EH (cell line): ENCODE measurements at places on chromosomes 6 and 20.

DNA sequence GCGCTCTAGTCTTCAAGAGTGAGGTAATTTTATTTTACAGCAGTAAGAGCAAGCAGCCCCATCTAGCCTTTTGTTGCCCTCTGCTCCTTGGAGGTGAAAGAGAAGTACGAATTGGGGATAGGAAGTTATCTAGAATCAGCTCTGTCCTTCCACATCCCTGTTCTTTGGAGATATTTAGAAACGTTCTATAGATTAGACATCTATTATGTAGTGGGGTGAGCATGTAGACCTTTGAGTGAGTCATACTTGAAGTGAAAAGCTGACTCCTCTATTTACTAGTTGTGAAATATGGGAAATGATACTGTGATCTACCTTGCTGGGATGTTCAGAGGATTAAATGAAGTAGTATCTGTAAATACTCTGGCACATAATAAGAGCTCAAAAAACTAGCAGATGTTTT is 36.0 kb upstream of the SLC35D3 start:
- no peak for DNase-seq

DNA sequence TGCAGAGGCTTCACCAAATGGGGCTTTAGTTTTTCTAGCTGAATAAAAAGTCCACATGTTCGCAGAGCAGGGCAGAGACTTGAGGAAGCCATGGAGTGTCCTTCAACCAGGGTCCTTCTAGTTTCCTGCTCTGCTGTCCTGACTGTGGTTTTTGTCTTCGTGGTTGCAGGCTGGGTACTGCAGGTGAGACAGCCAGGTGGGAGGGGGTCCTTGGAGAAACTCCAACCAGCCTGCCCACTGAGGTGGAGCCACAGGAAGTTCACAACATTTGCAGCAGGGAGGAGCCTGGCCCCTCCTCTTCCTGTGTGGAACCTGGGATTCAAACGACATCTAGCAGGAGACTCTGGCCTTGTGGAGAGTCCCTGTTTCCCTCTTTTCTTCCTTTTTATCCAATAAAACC is 68.8 kb upstream of the MYLIP start:
- DNase-seq = no peak

DNA sequence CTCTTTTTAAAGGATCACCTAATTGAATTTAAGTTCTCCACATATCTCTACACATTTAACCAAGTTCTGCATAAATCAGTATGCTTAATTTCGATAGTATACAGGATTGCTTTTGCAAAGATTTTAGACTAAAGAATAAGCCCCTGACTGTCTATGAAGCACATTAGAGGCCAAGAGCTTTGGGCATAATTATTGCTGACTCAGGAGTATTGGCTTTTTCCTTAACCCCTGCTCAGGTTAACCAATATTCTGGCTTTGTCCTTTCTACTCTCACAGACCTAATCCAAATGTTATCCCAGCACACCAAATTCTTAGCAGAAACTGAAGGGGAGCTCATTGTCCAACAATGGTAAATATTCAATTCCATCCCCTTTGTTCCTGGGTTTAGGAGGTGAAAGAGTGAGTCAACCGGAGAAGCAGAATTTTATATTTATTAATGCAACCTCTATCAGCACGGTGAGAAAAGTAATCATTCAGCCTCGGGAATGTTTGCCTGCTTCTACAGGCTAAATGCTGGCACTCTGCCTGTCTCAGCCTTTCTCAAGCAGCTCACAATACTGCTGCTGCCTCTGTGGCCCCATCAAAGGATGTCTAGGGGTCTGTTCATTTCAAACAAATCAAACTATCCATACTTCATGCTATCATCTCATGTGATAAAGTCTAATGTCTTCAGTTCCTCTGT is 125.0 kb downstream of the SIM1 start:
- DNase-seq = no peak

DNA sequence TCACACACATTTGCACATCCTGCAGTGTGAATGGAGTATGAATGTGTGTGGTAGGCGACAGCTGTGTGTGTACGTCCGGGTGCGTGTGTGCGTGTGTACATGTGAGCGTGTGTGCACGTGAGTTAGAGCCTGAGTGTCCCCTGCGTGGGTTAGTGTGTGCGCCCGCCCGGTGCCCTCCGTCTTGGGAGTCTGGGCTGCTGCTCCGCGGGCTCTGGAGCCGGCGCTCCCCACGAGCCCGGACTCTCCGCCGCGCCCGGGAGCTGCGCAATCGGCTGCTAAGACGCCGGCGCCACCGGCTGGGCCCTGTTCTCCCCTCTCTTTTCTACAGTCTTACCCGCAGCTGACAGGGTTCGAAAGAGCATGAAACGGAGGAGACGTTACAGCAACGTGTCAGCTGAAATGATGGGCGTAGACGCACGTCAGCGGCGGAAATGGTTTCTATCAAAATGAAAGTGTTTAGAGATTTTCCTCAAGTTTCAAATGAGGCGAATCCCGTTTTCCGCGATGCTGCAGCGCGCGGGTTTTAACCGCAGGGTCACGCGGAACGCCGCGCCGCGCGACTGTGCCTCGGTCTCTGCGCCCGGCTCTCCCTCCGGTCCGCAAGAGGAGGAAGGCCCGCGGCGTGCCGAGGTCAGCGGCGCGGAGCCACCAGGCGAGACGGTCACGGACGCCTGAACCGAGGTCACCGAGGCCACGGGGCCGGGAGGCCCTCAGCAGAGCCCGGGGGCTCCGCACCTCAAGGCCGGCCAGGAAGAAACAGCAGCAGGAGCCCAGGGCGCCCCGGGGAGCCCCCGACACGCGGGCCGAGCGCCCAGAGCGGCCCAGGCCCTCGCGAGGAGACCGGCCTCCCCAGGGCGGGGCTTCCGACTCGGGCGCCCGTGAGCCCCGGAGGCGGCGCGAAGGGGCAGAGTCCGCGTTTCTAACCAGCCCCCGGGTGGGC is 95.3 kb upstream of the BHLHE23 start:
- DNase-seq = peak; percentile 59

DNA sequence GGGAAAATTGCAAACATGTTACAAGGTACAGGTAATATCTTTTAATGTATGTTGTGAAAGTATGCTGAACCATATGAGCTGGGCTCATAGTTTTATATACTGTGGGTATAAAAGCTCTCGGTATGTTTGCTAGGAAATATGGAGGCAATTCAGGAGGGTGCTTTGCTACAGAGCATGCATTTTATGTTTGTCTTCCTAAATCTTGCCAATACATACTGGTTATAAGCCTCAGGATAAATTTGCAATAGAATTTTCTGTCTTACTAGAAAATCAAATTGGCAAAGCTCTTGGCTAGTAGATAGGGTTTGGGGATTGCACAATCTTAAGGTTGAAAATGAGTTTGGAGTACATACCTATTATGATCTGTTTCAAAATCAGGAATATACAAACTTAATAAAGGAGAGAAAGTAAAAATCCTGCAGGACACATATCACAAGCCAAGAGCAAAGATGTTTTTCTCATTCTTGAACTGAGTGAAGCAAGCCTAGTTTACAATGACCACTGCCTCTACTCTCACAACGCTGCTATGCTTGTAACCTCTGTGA is 751.2 kb downstream of the HDGFL1 start:
- DNase-seq = no peak

DNA sequence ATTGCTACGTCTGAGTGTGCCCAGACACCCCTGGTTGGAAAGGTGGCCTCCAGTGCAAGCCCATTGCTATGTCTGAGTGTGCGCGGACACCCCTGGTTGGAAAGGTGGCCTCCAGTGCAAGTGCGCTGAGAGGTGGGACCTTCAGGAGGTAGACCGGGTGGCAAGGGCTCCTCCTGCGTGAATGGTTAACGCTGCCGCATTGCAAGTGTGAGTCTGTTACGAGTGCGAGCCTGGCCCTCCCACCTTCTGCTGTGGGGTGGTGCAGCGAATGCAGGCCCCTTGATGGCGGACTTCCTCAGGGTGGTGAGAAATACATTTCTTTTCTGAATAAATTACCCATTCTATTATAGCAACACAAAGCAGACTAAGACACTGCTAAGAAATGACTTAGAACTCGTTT is 208.8 kb downstream of the DLL1 start:
- no peak for DNase-seq

- DNase-seq = no peak
Measured at GRCh38 chr20:32560989-32561830, 23.9 kb downstream of the NOL4L start.

- DNase-seq = no peak
Measured at GRCh38 chr6:3449750-3450305, 7.0 kb downstream of the SLC22A23 start.

GRCh38 chr20:52010541-52010940 is 181.0 kb downstream of the ZFP64 start:
- no peak for DNase-seq

GRCh38 chr20:62546606-62547005 is 70.8 kb upstream of the GATA5 start:
- no peak for DNase-seq

- DNase-seq = no peak
Measured at GRCh38 chr20:59820204-59821041, 113.0 kb downstream of the SYCP2 start.

DNA sequence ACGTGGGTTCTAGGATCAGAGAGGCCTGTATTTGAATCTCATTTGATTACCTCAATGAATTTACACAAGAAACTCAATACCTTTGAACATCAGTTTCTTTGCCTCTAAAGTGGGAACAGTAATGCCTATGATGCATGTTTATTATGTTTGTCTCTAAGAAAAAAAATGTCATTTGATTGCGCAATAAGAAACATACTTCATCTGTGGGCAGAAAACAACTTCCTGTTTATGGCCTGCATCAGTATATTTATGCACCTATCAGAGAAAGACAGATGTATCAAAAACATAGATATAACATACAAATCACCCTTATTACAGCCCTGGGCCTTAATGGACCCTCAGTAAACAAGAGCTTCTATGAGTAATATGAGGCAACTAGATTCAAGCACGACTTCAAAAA is 516.4 kb upstream of the ARID1B start:
- DNase-seq = no peak

- no peak for DNase-seq
Measured at GRCh38 chr6:84204011-84204410, 23.4 kb downstream of the CEP162 start.

- no peak for DNase-seq
Measured at GRCh38 chr20:51265361-51265760, 242.5 kb upstream of the KCNG1 start.

DNA sequence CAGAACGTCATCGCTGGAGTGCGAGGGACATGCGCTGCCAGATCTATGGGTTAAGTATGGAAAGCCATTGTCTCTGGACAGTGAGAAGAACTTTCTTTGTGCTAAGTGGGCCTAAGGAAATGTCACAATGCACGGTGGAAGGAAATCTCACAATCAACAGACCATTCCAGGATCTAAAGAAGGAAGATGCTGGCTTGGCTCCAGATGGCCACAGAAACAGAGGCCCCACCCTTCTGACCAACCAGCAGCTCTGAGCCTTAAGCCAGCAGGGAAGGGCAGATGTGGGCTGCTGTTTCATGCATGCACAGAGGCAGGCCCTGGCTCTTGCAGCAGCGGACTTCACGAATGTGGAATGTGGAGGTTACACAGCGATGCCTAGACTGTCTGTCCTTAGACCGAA is 156.3 kb downstream of the SOBP start:
- no peak for DNase-seq

- DNase-seq = no peak
Measured at GRCh38 chr6:96716221-96716620, 121.1 kb downstream of the GPR63 start.

- DNase-seq = peak; percentile 62
Measured at GRCh38 chr20:62938105-62938888, at the start of gene GID8. GID8 (plus strand) TSS chr20:62938147; CDS start chr20:62941503, 3,356 bp downstream.

GRCh38 chr20:33524261-33524660 is 34.4 kb downstream of the CBFA2T2 start:
- DNase-seq = no peak

GRCh38 chr6:121216928-121217327 is 117.4 kb downstream of the TBC1D32 start:
- DNase-seq = peak; percentile 25

DNA sequence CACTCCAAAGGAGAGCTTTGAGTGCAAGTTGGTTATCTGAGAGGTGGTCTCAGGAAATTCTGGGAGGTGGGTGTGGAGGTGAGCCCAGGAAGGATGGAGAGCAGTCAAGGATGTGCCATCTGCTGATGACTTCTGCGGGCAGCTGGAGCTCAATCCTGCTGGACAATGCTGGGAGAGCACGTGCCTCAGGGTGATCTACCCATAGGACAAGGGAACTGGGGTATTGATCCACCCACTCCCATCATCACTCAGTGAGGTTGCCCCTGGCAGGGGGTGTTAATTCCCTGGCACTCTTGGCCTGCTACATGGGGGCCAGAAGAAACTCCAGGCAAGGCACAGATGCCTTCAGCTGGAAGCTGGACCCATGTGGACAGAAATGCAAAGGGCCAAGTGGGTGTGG is 7.1 kb upstream of the ZBP1 start:
- DNase-seq = no peak

DNA sequence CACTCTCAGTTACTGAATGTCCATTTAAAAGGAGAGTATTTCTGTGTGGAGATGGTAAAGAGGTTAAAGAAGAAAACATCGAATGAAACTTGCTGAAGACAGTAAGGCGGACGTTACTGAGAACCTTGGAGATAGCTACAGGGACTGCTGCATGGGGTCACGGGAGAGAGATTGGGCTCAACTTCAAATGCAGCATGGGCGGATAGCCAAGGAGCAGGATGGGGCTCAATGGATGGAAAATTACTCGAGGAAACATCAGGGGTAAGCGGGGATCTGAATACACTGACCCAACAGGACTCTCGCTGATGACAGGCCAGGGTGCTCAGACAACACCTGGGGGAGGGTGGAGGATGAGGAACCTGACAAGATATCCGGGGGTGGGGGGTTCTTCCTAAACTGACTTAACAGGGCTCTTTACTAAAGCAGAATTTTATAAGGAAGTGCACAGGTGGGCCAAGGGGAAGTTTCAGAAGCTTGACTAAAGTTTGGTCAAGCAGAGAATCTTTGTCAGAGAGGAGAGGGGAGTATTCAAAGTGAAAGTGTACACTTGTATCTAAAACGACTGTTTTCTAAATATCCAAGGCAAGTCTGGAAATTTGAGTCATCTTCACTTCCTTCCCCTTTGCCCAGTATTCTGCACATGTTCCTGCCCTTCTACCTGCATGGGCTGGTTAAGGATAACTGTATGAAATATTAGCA is 22.8 kb downstream of the ECT2L start:
- DNase-seq = no peak

GRCh38 chr6:145490068-145490467 is 245.3 kb downstream of the EPM2A start:
- no peak for DNase-seq

DNA sequence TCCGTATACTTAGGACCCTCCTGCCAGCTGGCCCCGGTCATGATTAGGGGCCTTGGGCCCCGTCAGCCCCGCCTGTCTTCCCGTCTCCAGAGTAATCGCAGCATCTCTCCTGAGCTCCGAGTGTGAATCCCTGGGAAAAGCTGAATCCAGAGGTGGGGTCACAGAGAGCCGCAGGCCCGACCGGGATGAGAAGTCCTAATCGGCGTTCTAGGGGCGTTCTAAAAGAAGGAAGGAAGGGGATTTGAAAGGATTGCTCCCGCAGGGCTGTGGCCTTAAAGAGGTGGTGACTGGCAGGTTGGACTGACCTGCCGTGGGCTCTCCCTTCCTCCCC is 371 bp downstream of the HMGN4 start:
- DNase-seq = no peak

DNA sequence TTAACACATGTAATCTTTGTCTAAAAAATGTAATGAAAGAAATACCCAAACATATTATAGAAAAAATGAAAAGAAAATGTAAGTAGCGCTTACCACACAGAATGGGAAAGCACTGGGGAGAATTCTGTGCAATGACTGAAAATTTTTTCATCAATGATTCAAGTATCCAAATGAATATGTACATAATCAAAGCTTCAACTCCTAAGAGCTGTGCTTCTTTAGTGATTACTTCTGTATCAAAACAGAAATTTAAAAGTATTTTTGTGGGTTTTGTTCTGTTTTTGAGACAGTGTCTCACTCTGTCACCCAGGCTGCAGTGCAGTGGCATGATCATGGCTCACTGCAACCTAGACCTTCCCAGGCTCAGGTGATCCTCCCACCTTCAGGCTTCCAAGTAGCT is 13.7 kb downstream of the LMBRD1 start:
- no peak for DNase-seq
